ENCODE measurements at places on chromosomes 5 and 9.

DNA sequence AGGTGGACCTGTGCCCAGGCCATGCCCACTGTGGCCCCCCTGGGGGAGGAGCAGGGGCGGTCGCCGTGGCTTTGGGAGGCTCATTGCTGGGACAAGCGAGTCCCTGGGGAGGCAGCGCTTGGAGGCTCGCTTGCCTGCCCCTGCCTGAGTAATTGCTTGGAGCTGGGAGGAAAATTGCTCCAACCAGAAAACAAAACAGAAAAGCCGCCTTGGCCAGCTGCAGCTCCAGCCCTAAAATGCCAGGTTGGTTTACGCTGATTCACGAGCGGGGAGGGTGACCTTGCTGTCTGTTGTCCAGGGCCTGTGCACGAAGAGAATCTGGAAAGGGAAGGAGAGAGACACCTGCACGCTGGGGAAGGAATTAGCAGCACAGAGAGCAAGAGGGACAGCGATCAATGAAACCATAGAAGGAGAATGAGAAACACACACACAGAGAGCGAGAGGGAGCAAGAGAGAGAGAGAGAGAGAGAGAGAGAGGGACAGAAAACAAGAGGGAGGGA lies 25.3 kb downstream of the NTNG2 start:
- DNase-seq = no peak

DNA sequence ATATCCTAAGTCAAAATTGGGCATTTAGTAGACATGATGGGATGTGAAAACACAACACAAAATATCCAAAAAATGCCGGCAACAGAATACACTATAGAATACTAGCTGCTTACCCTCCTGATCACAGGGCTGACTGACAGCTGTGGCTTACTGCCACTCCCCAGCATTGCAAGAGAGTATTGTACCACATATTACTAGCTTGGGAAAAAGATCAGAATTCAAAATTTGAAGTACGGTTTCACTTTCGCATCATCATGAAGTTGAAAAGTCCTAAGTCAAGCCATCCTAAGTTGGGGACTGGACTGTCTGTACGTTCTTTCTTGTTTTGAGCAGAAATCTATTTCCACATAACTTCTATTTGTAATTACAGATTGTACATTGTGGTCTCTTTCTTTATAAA lies 851.4 kb downstream of the MAT2B start:
- no peak for DNase-seq

DNA sequence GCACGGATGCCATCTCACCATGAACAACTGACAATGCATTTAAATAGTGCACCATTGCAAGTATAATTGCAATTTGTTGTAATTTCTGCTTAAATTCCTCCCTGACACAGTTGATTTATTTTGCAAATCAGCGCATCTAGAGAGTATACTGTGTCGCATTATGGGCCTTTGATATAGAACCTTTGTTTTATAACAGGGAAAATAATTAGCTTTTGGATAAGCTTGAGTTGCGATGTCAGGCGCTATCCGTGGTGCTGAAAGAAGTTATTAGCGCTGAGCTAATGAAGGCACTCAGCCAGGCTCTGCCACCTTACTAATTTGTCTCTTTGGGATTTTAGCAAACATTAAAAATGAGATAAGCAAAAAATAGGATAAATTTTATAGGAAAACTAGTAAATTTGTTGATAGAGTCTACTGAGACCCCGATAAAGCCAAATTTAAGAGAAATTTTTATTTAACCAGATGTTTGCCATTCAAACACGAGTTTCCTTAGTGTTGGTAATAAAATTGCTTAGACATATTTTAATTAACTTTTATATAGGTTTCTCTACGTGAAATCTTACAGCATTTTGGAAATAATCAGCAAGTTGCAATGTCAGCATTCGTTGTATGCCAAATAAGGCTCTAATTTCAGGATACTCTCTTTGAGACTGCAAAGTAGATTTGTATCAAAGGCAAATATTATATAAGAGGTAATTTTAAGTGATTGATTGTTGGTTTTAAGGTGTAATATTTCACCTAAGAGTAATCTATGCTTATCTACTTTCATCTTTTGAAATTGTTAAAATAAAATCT lies 355.5 kb downstream of the TLR4 start:
- DNase-seq = no peak

DNA sequence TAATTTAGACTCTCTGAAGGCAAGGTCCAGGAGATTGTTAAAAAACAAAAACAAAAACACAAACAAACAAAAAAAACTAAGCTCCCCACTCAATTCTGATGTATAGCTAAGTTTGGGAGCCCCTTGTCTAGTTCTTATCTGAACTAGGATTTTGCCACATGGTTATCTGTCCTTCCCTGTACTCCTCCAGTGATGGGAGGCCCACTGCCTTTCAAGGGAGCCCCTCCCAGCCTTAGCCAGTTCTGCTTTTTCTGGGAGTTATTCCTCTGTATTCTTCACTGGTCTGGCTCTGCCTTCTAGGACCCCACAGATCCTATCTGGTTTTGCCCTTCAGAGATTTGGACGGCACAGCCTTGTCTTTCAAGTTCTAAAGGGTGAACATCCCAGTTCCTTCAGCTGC lies 2.1 kb upstream of the ALDH1B1 start:
- DNase-seq = no peak

DNA sequence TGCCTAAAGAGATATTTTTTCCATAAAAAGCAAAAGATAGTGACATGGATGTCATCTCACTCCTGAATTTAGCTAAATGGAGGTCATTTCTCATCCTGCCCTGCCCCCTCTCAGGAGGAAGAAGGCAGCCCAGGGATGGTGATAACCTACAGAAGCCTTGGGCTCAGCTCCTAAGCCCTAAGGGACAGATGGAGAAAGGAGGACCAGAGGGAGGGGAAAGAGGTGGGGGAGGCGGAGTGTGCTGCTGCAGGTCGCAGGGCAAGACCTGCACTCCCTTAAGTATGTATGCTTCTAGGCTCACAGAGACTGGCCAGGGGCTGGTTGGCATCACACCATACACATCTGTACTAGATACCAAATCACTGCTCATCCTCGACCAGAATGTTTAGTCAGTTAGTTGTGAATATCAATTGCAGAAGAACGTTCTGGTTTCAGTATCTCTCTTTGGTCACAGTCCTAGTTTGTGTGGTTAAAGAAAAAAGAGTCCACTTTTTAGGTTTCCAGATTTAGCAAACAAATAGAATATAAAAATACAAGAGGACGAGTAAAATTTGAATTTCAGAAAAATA lies 18.4 kb upstream of the CDKN2AIPNL start:
- DNase-seq = no peak

GRCh38 chr9:119794836-119795235 lies 425.6 kb upstream of the BRINP1 start:
- DNase-seq = no peak

DNA sequence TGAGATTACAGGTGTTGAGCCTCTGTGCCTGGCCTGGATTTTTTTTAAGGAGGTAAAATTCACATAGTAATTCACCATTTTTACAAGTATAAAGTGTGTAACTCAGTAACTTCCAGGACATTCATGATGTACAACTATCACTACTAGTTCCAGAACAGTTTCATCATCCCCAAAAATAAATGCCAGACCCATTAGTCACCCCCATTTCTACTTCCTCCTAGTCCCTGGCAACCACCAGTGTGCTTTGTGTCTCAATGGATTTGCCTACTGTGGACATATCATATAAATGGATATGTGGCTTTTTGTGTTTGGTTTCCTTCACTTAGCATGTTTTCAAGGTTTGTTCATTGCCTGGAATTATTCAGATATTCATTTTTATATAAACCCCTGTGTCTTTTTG lies 72.5 kb upstream of the PANK3 start:
- no peak for DNase-seq

- no peak for DNase-seq
These were observed 31.6 kb upstream of the DTWD2 start for GRCh38 chr5:119019949-119020348.

GRCh38 chr5:1058083-1058945 lies 49.7 kb downstream of the NKD2 start:
- no peak for DNase-seq

GRCh38 chr9:85630676-85631075 lies 111.1 kb downstream of the AGTPBP1 start:
- DNase-seq = no peak

DNA sequence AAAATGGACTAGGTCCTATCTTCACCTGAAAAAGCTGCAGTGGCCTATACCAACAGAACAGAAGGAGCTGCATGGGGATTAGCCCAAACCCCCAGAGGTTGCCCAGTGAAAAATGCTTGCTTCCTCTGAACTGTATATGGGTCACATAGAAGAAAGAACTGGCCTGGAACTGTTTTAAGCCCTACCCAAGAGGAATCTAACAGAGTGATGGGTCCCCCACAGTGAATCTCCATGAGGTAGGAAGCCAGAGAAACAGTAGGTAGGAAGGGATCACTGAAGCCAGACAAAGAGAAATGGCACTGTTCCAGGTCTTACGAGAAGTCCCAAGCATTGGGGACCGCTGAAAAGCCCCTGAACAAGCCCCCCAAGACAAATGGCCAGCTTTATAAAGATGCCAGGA lies 28.8 kb upstream of the TRIM32 start:
- DNase-seq = no peak

- DNase-seq = no peak
These were observed 34.2 kb downstream of the CDK7 start for GRCh38 chr5:69268899-69269298.

DNA sequence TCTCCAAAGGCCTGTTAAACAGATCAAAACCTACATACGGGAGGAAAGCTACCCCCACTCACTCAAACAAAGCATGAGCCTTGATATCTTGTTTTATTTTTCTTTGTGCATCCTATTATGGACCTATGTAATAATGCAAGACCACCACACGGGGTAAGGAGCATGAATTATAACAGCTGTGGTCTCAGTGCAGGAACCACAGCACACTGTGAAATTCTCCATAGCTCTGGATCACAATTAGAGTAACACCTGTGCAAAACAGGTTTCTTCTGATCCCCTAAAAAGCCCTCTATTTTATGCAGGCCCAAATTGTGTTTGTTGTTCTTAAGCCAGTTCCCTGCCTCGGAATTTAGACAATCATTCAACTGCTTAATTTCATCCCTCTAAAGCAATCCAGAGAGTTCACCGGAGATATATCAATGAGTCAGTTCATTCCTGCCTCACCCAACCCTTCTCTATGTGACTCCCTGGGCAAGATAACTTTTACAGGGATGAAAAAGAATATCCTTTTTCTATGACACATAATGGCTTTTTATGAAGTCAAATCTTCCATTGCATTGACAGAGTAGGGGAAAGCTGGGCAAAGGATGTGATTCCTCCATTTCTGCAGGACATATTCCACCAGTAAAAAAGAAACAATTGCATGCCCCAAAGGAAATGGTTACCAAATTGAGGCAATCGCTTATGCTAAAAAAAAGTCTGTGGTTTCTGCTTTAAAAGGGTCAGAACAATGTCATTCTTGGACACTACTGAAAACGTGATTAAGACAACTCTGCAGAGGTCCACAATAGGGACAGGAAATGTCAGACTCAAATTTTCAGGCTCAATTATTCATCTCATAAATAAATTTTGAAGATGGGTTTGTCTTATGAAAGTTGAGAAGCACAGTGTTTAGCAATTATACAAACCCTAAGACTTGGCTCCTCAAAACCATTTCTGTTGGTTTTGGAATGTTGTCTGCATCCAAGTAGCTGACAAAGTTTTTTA lies 41.6 kb upstream of the FST start:
- DNase-seq = no peak

GRCh38 chr9:97853056-97853843 lies at the start of gene FOXE1:
Gene FOXE1, plus strand, starts transcription at chr9:97853226. Its CDS starts 689 bp downstream, at chr9:97853915.
- DNase-seq = no peak

Measured in NCI-H1694 (cell line).